BJ (cell line): ENCODE measurements at places on chromosomes 2 and 18.

DNA sequence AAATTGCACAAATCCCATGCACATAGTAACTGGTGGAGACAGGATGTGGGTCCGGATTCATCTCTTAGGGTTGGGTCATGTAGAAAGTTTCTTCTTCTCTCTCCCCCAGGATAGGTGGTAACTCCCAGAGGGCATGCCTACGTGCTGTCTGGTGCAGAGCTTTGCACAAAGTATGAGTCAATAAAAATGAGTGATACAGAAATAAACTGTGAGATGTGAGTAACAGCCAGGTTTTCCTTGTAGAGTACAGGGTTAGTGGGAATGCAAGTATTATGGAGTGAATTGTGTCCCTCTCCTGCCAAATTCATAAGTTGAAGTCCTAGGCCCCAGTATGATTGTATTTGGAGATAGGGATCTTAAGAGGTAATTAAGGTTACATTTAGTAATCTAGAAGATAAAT is 289.4 kb downstream of the ALK start:
- DNase-seq = no peak

DNA sequence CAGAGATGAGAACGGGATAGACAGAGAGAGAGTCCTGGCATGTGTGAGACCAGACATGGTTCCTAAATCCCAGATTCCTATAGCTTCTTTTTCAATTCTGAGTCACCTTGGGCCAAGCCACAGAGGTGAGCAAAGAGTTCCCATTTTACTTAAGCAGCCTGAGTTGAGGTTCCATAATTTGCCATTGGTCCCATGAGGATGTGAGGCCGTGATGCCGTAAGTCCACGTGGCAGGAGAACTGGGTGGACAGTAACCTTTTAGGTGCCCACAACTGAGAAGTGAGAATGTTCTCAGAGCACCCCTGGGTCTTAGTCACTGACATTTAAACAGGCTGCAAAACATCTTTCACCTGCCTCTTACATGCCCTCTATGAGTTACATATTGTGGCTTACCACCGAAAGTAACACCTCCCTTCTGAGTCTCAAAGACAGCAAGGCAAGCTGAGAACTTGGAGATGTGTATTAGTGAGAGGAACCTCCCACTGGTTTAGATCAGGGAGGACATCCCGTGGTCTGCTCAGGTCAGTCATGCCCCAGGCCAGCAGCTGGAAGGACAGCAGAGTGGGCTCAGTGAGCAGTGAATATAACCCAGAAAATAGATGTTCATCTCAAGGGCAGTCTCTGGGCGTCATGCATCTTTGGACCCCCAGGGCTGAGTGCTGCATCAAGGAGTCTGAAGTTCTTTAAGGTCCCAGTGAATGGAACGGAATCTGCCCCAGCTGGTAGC is 127.9 kb upstream of the LGALSL start:
- no peak for DNase-seq

DNA sequence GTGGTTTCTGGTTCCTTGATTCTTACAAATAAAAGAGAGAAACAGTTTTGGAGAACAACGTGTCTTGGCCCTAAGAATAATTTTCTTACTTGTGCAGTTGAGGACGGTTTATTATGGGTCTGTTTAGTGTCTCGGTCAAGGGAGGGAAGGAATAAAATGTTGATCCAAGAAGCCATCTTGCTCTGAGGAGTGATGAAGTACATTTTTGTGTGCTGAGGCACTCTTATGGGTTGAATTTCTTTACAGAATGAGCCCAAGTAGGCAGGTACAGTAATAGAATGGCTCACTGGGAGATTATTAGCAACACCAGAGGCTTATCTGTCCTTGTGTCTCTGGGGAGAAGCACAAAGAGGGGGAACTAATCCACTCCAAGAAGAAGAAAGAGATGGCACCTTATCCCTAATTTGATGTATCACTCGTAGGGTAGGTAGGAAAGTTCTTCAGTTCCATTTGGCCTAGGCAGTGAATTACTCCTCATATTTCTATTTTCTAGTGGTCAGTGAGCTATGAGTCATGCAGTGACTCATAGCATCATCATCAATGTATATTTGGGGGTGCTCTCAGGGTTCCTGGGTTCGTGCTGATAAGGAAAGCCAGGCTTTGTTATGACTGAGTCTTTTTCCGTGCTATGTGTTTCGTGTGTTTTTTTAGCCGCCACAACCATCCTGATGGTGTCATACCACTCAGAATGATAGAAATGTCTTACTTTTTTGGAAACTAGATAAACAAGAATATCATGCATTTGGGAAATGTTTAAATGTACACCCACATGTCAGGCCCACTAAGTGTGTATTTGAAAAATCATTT is 250.1 kb upstream of the CTAGE1 start:
- DNase-seq = peak; percentile 45

DNA sequence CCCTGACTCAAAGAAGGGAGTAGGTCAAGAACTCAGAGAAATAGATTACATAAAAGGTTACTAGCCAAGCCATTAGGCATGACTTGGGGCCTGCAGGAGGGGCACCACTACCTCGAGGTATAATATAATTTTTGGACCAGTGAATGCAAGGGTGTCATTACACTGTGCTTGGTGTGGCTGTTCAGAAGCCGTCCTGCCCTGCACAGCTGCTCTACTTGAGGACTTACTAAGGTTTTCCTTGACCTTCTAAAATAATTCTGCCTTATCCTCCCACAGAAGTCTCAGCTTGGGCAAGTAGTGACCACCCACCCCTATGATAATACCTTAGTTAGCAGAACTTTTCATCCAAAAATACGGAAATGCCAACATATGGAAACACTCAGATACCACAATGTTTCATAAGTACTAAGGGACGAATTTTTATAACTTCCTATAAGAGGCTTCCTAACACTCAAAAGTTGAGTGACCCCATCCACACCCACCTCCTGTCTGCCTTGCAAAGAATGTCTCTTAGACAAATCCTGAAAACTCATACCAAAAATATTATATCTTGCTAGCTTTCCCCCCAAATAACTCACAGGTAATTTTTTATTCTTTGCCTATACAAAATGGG is 17.7 kb upstream of the ATG16L1 start:
- no peak for DNase-seq

- DNase-seq = no peak
Observed at GRCh38 chr18:55064760-55065159, 105.5 kb upstream of the CCDC68 start.

DNA sequence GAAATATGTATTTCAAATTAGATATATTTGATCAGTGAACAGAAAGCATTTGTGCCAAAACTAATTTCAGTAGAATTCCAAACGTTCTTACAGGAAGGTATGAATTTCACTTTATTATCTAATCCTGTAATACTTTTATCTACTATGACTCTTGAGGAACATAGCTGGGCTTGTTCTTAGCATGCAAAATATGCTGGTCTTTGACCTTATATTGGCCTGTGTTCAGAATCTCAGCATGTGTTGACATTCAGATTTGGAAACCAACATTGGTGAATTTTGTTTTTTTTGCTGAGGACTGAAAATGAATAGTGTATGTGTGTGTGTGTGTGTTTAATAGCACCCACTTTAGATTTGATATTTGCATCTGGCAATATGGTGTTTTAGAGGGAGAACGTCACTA is 112.2 kb downstream of the MEIS1 start:
- no peak for DNase-seq

DNA sequence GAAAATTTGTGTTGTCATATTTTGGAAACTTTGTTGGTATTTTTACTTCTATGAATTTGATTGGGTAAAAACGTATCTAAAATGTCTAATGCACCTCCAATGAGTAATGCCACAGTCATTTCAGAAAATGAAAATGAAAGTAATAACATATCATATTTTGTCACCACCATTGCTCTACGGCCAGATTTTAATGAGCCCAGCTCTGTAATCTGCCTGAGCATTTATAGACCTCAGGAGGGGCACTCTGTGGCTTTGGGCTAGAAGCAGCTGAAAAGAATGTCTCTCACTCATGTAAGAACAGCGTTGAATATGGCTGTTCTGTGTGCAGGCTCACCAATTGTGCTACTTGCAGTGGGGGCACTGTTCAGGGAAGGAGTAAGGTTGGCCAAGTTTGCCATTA is 32.7 kb upstream of the ABCA12 start:
- DNase-seq = peak; percentile 6

DNA sequence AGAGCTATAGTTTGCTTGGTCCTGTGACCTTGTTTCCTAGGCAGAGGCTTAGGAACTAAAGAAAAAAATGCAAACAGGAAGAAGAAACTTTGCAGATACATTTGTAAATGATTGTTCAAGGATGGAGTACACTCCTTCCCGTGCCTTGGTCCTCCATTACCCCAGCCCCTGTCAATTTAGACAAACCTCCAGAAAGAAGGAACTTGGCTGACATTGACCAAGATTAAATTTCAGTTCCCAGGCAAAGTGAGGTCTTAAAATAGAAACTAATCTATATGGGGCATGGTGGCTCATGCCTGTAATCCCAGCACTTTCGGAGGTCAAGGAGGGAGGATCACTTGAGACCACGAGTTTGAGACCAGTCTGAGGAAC is 179.9 kb upstream of the FN1 start:
- no peak for DNase-seq

GRCh38 chr2:203809991-203810510 is 57.5 kb upstream of the CTLA4 start:
- DNase-seq = no peak

GRCh38 chr2:150911766-150912280 is 349.8 kb downstream of the RBM43 start:
- DNase-seq = peak; percentile 90

DNA sequence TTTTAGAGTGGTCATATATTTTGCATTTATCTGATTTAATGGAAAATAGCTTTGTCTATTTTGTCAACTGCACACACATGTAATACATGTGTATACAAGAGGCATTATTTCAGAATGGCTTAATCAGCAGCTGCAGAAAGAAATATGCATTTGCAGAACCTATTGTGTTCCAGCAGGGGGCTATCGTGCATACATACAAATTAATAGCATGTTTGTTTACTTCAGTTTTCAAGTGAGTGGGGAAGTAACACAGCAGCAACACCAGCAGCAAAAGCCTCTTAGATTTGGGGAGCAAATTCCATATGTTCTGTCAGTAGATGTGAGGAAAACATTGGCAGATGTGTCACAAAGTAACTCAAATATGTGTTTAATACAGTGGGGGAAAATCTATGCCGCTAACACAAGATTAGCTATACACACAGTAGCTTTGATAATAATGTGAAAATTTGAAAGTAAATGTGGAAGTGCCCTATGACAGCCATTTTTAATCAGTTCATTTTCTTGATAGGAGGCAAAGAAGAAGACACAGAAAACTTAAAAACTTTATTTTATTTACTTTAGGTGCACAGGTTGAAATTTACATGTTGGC is 218.1 kb downstream of the WDR7 start:
- peak; percentile 5 for DNase-seq

GRCh38 chr18:47737956-47738355 is 192.5 kb downstream of the SMAD2 start:
- no peak for DNase-seq

- DNase-seq = no peak
Observed at GRCh38 chr2:61177727-61178549, 15.9 kb downstream of the C2orf74 start.

DNA sequence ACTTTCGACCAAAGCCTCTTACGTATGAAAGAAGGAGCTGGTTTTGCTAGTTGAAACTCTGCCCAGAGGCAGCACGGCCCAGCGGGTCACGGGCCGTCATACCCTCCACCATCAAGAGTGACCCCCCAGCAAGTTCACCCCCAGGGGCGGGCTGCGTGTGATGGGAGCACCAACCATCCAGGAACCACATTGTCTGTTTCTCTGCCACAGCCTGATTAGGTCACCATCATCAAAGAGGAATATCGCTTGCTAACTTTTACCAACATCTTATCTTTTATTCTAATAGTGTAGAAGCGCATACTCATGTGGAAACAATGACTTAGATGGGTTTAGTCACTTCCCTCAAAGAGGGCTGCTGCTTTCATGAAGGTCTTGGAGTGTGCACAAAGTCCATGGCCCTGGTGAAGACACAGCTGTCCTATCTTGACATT is 116.6 kb upstream of the SMIM21 start:
- DNase-seq = no peak

DNA sequence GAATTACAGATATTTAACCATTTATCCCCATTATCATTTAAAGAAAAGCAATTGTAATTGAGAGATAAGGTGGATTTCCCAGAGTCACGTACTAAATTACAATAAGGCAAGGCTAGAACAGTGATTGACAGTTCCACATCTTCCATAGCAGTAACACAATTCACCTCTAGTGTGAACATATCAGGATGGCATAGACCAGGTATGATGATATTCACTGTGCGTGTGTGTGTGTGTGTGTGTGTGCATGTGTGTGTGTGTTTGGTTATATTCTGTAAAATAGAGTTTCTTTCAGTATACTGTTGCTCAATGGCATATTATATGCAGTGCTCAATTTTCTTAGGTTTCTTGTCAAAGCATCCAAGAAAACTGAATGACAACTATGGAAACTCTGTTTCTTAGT is 1.7 kb downstream of the SCN2A start:
- DNase-seq = no peak

DNA sequence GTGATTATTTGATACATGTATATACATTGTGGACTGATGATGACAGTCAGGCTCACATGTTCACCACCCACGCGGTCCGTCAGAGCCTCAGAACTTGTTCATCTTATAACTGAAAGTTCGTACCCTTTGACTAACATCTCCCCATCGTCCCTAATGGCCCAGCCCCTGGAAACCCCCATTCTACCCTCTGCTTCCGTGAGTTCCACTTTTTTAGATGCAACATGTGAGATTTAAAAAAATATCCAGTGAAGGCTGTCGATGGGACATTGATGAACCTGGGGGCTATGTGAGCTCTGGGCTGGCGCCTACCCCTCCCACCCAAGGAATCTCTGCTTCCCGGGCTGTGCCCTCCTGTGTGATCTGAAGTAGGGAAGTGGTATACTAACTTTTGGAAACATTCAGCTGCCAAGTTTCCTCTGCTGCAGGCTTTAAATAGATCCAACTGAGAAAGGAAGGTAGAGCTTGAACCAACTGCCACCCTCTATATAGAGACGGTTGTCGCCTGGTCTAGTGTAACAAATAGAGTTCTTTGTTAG is 163.8 kb downstream of the FAM210A start:
- no peak for DNase-seq

DNA sequence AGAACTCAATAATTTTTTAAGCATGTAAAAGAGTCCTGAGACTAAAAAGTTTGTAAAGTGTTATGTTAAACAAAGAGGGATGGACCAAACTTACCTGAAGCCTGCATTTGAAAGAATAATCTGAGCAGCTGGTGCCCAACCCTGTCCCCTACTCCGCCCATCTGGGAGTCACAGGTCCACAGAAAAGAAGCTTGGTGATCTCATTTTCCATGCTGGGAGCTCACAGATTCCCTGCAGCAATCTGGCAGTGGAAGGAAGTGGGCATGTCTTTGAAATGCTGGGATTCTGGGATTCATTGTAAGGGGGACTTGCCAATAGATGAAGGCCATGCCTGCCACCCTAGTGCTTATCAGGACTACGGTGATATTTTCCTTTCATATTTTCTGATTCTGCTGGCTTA is 17.9 kb downstream of the CDH2 start:
- DNase-seq = no peak

GRCh38 chr2:149441255-149441654 is 110.9 kb downstream of the LYPD6 start:
- no peak for DNase-seq

DNA sequence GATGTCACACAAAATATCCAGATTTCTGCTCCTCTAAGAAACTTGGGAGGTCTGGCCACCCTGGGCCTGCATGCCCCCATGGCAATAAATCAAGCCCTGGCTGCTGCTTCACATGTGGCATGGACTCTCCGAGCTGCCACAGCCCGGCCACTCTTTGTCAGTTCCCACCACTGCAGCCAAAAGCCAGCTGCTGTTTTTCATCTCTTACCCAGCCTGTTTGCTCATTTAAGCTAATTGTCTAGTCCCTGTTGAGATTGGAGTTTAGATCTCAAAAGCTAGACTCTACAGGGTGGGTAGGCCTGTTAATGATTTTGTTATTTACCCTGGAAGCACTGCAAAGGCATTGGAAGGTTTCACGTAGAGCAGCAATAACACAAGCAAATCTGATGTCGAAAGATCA is 20.9 kb upstream of the ANXA4 start:
- no peak for DNase-seq
